Fibroblast of skin of right quadriceps (primary cell): ENCODE measurements at places on chromosomes 16 and 17.

DNA sequence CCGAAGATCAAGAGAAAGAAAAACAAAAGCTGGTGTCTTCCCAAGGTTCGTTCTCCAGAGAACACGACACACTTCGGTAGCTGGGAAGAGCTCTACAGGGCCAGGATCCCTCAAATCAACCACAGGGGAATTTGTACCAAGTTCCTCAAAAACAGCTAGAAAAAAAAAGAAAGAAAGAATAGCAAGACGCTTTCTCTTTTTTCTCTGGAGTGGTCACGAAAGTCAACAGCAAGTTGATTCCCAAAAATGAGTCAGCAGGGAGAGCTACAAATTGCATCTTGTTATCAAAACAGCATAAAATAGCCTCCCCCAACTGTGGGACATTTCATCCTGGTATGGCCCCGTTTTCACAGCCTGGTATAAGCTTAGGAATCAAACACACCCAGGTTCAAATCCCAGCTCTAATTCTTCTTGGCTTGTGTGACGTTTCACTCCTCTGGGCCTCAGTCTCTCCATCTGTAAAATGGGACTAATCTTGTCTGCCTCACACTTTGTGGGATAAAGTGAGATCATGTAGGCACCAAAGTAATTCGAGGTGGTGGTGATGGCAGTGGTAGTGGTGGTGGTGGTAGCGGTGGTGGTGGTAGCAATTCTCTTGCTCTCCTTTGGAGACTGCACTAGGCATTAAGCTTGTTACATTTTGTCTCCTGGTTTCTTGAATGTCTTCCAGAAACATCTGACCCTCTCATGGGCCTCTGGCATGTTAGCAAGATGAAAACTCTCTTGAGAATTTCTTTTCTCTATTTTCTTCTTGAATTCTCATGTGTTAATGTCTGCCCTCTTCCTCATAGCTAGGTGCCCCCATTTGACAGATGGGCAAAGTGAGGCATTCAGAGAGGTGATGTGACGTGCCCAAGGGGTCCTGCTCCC is 988 bp upstream of the IL21R start:
- peak; percentile 43 for DNase-seq

DNA sequence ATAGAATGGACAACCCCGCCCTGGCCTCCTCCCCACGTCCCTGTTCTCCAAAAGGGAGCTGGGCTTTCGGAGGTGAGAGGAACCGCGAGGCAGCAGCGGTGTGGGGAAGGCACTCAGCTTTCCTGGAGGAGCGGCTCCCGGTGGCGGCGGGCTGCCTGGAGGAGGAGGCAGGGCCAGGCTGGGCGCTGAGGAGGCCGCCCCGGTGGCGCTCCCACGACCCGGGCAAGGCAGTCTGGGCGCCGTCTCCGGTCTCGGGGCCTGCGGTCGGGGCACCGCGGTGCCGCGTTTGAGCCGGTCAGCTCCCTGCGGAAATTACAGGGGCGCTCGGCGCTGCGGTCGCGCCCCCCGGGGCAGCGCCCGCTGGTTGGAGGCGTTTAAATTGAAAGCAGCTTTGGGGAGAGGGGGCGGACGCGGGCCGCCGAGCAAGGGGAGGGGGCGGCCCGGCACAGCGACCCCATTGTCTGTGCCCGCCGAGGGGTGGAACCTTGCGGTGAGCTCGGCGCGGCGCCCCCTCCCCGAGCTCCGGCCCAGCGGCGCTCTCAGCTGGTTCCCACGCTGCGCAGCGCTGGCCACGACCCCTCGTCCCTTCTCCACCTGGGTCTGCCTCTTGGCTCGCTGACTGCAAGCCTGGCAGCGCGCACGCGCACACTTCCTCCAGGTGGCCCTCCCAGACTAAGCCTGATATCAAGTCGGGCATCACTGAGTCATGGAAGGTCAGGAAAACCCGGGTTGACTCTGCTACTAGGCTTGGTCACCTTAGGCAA is 58.7 kb upstream of the DLX4 start:
- no peak for DNase-seq

- DNase-seq: peak; percentile 98
These were observed 13.9 kb upstream of the LPCAT2 start for GRCh38 chr16:55494994-55495421.

DNA sequence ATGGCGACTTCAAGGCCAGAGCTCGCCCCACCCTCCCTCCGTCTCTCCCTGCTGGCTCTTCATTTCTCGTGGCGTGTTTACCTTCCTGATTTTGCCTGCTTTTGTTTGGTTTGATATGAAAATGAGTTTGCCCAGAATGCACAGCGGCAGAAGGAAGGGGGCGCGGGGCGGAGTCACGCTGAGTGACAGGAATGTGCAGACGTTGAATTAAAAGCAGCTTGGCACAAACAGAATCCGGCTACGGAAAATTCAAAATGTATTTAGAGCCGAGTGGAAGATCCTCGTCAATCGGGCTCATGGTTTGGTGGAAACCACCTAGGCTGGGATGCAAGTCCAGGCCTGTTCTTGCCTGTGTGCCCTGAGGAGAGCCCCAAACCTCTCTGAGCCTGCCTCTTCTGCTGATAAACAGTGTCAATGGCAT is 102.7 kb downstream of the SDK2 start:
- no peak for DNase-seq

- peak; percentile 90 for DNase-seq
These were observed 113.9 kb upstream of the TBX2 start for GRCh38 chr17:61285526-61286320.

DNA sequence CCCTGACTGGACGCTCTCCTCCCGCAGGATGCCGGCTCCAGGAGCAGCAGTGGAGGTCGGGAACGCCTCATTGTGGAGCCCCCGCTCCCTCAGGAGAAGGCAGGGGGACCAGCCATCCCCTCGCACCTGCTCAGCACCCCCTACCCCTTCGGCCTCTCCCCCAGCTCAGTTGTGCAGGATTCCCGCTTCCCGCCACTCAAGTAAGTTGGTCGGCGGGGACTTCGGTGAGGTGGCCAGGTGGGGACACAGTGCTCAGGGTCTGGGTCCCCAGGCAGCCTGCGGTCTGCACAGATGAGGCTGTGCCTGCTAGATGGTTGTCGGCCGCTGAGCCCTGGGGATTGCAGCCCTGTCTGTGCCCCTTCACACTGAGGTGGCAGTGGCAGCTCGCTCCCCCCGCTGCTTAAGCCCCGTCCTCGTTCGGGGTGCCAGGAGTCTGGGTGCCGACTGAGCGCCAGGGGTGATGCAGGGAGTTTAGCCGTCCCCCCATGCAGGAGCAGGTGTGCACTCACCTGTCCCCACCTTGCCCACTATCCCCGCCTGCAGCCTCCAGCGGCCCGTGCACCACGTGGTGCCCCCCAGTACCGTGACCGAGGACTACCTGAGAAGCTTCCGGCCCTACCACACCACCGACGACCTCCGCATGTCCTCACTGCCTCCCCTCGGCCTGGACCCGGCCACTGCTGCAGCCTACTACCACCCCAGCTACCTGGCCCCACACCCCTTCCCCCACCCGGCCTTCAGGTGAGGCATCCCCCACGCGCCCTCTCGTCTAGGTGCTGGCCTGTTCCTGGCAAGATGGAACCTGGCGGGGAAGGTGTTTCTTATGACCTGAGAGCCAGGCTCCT is 34.3 kb downstream of the GINS2 start:
- DNase-seq: no peak

DNA sequence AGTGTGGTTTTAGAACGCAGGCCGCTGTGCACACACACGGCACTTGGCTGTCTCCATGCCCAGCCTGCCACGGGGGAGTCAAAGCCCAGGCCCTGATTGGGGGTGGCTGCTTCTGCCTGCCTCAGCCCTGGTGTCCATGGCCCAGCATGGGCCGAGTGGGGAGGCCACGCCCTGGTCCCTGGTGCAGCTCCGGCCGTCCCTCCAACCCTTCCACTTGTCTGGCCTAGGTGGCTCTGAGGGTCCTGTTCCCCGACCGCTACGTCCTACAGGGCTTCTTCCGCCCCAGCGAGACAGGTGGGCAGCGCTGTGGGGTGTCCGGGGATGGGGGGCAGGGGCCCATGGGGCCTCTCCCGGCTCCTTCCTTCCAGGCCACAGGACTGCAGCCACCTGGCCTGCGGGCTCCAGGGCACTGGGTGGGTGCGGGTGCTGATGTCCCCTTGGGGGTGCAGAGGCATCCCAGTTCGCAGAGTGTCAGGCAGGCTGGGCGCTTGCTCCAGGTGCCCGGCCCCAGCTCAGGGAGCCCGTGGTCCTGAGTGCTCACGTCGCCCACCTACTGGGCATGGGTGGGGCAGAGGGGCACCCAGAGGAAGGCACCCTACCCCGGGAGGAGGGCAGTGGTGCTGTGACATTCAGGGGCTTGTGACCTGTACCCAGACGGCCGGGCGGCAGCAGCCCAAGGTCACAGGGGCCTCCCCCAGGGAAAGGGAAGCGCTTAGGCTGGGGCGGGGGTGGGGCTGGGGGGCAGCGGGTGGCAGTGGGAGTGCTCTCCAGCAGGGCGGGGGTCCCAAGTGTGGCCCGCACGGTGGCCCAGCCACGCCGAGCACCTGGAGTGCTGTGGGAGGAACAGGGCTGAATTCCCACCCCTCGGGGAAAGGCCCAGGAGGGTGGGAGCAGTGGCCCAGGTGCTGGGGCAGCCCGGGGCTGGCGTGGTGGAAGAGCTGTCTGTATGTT is 11.8 kb downstream of the CENPX start:
- no peak for DNase-seq

DNA sequence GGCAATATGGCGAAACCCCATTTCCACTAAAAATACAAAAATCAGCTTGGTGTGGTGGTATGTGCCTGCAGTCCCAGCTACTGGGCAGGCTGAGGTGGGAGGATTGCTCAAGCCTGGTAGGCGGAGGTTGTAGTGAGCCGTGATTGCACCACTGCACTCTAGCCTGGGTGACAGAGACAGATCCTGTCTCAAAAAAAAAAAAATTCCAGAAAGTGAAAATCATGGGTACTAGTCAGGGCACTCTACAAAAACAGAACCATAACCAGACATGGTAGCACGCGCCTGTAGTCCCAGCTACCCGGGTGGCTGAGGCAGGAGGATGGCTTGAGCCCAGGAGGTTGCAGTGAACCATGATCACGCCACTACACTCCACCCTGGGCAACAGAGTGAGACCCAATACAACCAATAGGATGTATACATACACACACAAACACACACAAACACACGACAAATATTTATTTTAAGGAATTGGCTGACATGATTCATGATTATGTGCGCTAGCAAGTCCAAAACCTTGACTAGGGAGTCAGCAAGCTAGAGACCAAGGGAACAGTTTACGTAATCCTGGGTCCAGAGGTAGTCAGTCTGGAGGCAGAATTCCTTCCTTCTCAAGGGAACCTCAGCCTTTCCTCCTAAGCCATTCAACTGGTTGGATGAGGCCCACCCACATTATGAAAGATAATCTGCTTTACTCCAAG is 11.6 kb upstream of the GP1BA start:
- no peak for DNase-seq

- no peak for DNase-seq
These were observed 28.8 kb downstream of the RNF43 start for GRCh38 chr17:58388302-58389190.

DNA sequence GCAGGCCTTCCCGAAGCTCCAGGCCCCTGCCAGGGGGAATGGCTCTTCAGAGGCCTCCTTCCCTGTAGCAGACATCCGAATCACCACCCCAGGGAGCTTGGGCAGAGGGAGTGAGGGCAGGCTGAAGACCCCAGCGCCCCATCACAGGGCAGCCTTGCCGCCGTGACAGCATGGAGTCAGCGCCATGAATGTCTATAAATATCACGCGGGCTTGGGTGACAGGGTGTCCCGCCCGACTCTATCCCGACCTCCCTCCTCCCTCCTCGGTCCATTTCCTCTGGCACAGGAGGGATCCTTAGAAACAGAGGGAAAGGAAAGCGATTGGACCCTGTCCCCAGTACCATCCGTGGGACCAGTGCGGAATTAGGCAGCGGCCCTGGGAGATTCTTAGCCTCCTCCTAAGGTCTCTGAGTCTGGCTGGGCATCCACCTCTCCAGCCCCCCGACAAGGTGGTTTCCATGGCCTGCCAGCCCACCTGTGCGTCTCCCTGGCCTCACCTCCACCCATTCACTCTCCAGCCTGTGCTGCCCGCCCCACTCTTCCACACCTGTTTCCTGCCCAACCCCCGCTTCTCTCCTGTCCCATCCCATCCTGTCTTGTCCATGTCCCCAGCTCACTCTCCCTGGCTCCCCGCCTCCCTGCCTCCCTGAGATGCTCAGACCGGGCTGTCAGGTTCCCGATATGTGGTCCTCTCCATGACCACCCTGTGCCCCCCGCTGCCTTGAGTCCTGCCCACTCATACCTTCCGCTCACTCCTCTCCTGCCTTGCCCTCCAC is 5.1 kb downstream of the ATP2A1 start:
- DNase-seq: no peak

GRCh38 chr17:34220752-34221395 is 34.2 kb upstream of the CCL2 start:
- DNase-seq: no peak

DNA sequence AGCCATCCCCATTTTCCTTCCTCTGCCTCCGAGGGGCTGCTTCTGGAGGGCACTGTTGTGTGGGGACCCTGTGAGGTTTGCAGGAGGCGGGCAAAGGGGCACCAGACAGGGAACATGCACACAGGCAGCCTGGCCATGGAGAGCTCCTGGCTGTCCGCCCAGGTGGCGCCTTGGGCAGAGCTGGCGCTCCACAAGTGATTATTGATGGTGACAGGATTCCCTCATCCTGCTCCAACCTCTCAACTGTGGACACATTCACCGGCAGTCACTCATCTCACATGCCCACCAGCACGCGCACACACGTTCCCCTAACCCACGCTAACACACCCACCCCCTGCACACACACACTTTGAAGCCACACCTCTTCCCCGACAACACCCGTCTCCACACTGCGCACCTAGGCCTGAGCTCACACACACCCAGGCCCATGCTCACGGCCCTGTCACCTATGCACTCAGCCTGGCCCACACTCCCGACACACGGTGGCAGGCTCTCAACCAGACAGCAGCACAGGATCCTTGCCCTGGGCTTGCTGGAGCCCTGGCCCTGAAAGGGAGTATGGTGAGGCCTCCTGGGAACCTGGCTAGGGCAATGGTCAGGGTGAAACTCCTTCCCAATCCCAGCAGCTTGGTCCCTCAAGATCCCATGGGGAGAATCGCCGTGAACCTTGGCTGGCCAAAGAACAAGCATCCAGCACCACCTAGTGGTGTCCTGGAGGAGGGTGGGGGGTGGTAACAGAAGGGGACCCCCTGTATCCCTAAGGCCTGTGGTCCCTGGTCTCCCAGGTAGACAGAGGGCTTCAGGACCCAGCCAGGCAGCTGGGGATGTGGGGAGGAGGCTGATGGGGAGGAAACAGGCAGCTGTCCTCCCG is 3.6 kb downstream of the PNMT start:
- peak; percentile 26 for DNase-seq

GRCh38 chr17:65259696-65260485 is 122.7 kb downstream of the RGS9 start:
- no peak for DNase-seq

DNA sequence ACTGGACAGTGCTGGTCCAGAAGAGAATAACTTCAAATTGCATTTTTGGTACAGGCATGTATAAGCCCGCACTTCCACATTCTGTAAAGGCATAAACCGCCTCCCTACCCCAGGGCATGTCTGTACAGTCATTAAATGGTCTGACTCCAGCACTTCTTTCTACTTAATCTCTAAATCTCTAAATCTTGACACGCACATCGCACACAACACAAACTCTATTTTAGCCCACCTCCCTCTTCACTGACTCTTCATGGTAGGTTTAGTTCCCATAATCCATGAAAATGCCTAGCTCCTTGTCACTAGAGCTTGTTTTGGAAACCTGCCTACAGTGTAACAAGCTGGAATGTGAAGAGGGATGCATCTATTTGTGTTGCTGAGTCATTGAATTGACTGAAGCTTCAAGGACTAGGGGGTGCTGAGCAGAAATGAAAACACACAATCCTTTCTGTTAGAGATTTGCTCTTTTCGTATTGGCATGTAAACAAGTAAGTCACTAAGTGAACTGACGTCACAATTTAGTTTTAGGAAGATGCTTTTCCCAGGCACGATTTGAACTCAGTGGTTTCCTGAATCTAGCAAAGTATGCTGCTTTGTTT is 1.6 kb upstream of the DUSP14 start:
- peak; percentile 98 for DNase-seq

GRCh38 chr17:5869041-5869745 is 201.0 kb upstream of the WSCD1 start:
- peak; percentile 4 for DNase-seq
